ENCODE measurements at places on chromosomes 5 and 9.
A peak's percentile ranks its signal among the peaks of the same experiment; 100 is the strongest.

DNA sequence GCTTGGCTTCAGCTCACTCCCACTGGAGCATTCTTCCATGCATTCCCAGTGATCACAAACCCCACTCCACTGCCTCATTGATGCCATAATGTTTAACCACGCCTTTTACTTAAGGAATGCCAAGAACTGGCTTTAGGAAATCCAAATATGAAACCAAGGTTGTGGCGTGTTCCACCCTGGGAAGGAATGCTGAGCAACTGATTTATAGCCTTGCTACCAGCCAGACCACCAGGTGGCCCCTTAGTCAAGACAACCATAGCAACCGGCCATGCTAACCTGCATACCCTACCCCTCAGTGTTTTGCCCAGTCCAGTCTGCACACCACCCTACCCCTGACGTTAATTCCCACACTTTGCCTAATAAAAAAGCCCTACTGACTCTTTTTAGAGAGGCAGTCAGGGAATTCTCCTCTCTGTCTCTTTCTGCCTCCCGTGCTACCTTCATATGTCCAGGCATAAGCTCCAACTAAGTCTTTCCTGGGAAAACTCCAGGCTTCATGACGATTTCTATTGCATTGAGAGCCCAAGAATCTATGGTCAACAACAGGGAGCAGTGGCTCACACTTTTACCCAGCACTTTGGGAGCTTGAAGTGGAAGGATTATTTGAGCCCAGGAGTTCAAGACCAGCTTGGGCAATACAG is 27.0 kb upstream of the PRRC2B start:
- DNase-seq, result no peak

GRCh38 chr5:172008689-172009141 is 2.3 kb upstream of the FBXW11 start:
- DNase-seq, result peak; percentile 47

GRCh38 chr5:137831526-137831925 is 36.1 kb upstream of the MYOT start:
- DNase-seq, result no peak

GRCh38 chr5:10374046-10375022 is 20.8 kb downstream of the MARCHF6 start:
- no peak for DNase-seq

DNA sequence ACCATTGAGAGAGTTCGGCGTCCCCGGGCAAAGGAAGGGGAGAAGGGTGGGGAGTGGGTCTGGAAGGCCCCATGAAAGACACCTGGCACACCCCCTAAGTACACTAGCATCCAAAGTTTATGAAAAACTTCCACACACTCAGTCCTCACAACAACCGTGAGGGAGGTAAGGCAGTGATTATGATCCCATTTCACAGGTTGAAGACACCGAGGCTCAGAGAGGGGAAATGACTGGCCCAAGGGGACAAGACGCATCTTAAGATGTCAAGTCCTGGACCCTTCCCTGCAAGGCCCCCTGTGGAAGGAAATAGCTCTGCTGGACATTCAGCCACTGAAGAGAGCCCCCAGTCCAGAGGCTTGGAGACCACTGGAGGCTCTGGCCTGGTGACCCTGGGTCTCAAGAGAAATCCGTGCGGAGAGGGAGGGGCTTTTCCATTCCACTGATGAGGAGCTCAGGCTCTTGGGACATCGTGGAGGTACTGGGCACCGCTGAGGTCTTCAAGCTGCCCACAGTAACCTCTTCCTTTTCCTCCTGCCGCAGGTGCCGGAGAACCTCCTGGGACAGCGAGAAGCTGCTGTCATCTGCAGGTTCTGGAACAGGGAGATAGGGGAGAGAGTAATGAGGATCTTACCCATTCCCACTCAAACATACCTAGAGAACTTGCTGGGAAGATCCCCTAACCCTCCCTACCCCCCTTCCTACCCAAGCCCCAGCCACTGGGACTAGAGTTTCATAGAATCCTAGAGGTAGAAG is 5.2 kb downstream of the SMIM33 start:
- no peak for DNase-seq

DNA sequence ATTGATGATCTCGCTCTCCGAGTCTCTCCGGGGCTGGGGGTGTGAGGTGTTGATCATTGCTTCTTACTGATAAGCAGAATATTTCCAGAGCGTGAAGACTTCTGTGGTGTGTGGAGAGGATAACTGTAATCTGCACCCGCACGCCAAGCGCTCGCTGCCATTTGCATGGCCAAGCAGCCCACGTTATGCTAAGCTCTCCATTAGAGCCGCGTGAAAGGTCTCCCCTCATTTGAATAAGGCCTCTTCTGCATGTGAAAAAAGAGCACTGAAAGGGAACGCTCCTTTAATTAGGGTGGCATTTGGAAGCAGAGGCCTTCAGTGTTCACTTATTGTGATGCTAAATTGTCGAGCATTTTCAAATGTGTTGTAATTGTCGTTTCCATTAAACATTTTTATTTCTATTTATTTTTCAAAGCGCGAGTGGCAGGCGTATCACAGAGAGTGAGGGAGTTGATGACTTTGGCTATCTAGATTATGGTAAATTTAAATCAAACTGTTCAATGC is 163.6 kb upstream of the IRX2 start:
- DNase-seq, result no peak

- no peak for DNase-seq
These were observed 143.8 kb downstream of the MELK start for GRCh38 chr9:36716496-36716895.

- no peak for DNase-seq
These were observed 30.5 kb upstream of the DMRTA1 start for GRCh38 chr9:22415941-22416691.

GRCh38 chr9:36637491-36638270 is 65.0 kb downstream of the MELK start:
- DNase-seq, result no peak

DNA sequence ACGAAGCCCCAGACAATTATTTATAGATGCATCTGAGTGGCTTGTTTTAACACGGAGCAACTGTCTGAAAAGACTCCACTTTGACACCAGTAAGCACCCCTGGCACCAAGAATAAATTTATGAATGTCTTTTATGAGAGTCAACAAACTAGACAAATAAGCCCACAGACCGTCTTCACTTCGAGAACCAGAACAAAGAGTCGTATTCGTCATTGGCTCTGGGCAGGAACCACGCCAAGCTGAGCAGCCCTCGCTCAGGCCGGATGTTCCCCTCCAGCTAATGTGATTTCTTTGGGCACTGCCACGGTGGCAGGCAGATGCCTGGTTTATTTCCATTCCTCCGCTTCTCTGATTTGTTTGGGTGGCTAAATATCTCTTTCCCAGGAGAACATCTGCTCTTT is 91.9 kb upstream of the STC2 start:
- no peak for DNase-seq

DNA sequence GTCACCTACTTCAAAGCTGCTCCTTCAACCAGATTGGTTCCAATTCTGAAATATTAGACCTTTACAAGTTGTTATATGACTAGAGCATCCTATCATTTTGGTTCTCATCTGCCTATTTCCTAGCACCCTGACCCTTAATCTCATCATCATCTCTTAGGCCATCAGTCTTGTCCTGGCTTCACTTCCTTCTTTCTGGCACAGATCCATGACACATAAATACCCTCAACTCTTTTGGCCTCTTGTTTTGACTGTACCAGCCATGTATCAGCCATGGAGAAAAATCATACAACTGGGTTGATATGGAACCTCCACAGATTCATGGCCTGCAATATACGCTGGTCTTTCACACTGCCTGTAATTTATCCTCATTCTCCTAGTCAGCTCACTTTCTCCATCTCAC is 123.1 kb upstream of the FBXL17 start:
- DNase-seq, result no peak

DNA sequence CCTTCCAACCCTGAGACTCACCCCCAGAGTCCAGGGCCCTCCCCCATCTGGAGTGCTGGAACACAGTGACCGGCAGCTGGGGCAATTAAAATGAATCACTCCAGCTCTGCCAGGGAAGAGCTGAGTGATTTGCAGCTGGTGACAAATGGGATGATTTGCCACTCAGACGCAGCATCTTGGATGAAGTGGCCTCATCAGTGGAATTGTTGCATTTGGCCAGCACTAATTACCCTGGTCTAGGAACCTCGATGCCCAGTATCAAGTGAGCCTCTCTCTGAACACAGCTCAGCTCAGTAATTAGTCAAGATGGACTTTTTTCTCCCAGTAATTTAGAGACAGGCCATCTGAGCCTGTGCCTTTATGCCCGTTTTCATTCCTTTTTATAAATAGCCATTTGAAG is 259.5 kb downstream of the GRIA1 start:
- no peak for DNase-seq

GRCh38 chr5:126864042-126864688 is 87.2 kb downstream of the LMNB1 start:
- no peak for DNase-seq

- no peak for DNase-seq
These were observed 43.8 kb downstream of the ICE1 start for GRCh38 chr5:5466227-5466626.

GRCh38 chr9:136043441-136043991 is 51.6 kb downstream of the NACC2 start:
- DNase-seq, result no peak

DNA sequence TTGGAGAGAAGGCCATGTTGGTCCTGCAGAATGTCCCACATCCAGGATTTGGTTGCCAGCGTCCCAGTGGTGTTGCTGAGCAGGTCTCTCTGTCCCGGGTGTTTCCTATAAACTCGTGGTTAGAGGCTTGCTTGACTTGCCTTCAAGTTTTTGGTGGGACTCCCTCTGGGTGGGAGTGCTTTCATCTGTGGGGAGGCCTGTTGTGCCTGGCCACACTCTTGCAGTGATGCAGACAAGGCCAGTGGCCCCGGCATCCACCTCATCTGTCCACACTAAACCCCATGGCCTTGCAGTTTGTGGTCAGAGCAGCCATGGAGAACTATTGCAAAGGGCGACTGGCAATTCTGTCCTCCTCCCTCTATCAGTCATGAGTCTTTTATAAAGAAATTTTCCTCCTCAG is 71.8 kb downstream of the PHF2 start:
- no peak for DNase-seq

GRCh38 chr5:148523139-148523538 is 131.2 kb downstream of the HTR4 start:
- DNase-seq, result no peak

GRCh38 chr9:121837113-121837961 is 185.9 kb downstream of the DAB2IP start:
- no peak for DNase-seq

- no peak for DNase-seq
These were observed 31.4 kb downstream of the COL15A1 start for GRCh38 chr9:98974994-98975712.

GRCh38 chr9:136295542-136296433 is 8.1 kb downstream of the CCDC187 start:
- no peak for DNase-seq

DNA sequence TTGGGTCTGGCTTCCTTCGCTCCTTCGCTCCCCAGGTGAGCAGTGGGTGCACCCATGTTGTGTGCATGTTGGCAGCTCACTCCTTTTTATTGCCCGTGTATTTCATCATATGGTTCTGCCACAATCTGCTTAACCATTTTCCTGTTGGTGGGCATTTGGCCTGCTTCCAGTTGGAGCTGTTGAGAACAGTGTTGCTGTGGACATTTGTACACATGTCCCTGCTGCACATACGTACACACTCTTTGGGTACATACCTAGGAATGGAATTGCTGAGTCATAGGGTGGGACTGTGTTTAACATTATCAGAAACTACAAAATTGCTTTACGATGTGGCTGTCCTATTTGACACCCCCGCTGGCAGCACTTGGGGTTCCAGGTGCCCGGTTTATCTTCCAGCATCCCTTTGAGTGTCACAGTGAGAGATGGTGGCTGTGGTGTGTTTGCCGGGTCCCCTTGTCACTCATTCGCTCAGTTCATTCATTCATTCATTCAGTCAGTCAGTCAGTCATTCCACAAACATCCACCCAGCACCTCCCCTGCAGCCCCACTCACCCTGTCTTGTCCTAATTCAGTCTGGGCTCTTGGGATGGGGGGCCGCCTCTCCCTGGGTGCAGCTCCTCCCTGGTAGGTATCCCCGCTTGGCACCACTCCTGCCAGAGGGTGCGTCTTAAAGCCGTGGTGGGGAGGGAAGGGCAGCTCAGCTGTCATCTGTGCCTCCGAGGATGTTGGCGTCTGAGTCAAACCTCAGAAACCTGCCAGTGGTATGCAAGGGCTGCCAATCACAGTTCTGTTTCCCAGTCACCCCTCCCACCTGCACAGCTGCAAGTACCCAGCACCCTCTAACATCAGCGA is 7.9 kb upstream of the FIBCD1 start:
- DNase-seq, result no peak

DNA sequence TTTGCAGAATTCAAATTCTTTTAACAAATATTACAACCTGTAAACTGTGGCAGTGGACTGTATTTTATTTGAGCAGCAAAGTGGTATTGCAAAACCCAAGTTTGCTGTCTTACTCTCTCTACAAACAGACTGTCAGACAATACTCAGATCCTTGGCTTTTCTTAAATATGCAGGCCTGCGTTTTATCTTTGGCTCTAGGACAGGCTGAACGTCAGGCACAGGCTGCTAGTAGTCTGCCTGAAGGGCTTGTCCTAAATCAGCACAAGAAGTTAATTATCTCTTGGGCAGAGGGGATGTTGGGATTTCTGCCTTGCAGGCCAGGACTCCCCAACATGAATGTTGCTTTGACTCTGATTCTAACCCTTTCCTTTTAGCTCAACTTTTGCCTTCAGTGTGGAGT is 147.5 kb downstream of the SLIT3 start:
- DNase-seq, result no peak

GRCh38 chr5:157714596-157714864 is 16.7 kb upstream of the THG1L start:
- DNase-seq, result no peak

GRCh38 chr9:130437011-130437789 is 7.6 kb upstream of the ASS1 start:
- DNase-seq, result no peak

- DNase-seq, result peak; percentile 89
These were observed 103.1 kb upstream of the DMRT1 start for GRCh38 chr9:738209-738915.

- no peak for DNase-seq
These were observed 5.4 kb downstream of the DCTN4 start for GRCh38 chr5:150753463-150753862.

DNA sequence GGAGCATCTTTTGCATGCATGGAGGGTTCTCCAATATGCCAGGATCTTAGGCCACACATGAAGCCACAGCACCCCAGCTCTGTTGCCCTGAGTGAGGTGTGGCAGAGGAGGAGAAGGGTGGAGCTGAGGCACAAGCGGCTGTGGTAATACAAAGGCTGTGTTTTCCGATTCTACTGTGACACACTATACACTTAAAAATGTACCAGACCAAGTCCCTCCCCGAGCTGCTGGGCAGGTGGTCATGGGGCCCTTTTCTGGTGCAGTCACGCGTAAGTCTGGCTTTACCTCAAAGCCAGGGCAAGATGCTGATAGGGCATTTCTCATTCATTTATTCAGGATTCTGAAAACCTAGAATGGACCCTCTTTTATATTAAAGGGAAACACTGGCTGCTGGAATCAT is 3.7 kb downstream of the ADGRV1 start:
- DNase-seq, result no peak

- DNase-seq, result no peak
These were observed 58.2 kb upstream of the CKS2 start for GRCh38 chr9:89252651-89253267.
